Activated naive CD8-positive, alpha-beta T cell treated with anti-CD3 and anti-CD28 coated beads, Interleukin-2, amount 10 ng/mL, durations not matched to agents 7 days and 5 days (primary cell): ENCODE measurements at places on chromosomes 1 and 21.

DNA sequence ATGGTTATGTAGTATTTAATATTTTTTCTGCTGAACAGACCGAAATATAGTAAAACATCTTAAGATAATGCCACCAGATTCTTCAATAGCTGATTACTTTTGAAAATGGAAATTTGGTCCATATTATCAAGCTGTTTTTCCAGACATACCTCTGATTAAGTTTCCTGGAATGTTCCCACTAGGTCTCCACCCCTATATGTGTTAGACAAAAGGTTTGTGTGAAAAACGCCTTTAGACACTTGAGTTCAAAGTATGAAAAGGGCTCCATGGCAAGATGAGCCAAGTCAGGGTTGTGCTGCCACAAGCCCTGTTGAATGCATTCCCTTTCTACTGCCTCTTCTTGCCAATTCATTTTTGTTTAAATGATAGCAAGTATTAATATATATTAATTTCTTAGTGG is 52.7 kb downstream of the ZBTB17 start:
- no peak for DNase-seq

- DNase-seq: no peak
These were observed 88.8 kb downstream of the STUM start for GRCh38 chr1:226637147-226637935.

GRCh38 chr1:240496356-240496755 is 115.6 kb downstream of the GREM2 start:
- no peak for DNase-seq

DNA sequence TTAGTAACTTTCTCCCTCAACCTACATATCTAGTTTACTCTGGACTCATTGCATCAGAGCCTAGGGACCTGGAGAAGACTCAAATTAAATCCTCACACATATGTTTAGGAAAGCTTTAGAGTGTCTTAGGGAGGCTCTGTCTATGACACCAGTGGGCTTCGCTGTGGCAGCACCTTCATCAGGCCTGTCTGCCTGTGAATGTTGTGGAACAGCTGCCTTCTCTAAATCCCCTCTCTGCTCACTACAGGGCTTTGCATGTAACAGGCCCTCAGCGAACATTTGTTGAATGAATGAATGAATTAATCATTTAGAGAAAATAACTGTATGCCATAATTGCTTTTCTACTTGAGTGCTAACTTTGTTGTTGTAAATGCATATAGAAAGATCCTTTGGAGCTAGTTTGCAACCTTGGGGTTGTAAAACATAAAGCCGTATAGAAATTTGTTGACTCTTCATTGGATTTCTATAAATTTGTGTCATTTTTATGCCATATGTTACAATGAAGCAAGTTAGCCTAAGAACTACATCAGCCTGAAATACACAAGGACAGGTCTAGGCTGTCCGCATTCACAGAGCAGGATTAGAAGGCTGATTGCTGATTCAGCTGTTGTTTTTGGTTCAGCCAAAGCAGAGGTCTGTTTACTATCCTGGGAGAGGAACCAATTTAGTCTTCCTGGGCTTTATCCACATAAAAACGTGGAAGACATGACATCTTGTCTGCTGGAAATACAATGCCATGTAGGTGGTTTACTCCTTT is 238.0 kb downstream of the ASTN1 start:
- no peak for DNase-seq

DNA sequence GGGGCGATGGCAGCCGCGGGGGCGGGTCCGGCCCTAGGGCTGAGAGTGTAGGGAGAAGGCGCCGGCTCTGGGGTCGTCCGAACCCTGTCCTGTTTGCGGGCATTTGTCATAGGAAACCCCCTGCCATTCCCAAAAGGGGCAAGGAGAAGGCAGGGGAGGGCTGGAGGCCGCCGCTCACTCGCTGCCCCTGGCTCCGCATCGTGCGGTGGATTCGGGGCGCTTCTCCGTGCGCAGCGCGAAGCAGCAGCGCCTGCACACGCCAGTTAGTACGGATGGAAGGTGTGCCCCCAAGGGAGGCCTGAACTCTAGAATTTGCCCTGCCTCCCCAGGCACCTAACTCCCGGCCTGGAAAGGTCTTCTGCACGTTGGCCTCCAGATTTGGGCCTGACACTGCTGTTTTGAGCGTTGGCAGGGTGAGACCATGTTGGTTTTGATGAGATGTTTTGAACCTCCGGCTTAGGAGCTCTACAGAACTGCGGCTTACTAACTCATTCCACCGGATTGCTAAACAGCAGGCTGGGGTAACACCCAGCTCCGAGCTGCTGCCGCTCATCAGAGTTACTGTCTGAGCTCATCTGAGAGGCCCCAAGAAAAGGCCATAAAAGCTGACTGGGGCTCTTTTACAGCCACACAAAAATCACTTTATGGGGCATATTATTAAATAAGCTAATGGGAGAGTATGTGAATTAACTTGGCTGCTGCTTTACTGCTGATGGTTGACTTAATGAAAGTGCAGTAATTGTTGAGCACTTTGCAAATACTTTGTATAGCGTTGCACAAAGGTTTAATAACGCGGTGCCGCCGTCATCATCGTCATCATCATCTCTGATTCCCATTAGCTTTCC is 987 bp downstream of the GPR137B start:
- DNase-seq: peak; percentile 51

GRCh38 chr21:14353726-14354125 is 29.2 kb downstream of the HSPA13 start:
- no peak for DNase-seq

DNA sequence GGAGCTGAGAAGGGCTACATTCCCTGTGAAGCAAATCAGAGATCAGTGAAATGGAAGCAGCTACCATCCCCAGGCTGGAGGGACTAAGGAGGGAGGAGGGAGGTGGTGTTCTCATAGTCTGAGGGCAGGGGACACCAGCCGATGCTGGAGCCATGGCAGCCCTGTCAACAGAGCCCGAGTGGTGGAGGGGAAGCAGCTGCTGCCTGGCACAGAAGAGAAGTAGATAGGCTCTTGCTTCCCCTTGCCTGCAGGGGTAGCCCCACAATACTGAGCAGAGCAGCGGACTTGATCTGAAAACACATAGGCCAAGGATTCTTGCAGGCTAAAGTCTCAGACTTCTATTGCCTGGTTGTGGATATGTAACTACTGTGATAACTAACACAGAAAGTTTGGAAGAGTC is 255.1 kb downstream of the FGGY start:
- DNase-seq: no peak

GRCh38 chr1:31687601-31688000 is 16.2 kb downstream of the COL16A1 start:
- DNase-seq: no peak
